HT1080 (cell line): ENCODE measurements at places on chromosomes 5 and 9. TPM values are rescaled to one million over a fixed set of nuclear protein-coding genes. Genes with fewer than 3 reads are reported as not detected.

- no peak for DNase-seq
These were observed 31.1 kb downstream of the UHRF2 start for GRCh38 chr9:6444128-6444527.

Gene CTXN3
- not detected in 2 replicates for total RNA-seq

DNA sequence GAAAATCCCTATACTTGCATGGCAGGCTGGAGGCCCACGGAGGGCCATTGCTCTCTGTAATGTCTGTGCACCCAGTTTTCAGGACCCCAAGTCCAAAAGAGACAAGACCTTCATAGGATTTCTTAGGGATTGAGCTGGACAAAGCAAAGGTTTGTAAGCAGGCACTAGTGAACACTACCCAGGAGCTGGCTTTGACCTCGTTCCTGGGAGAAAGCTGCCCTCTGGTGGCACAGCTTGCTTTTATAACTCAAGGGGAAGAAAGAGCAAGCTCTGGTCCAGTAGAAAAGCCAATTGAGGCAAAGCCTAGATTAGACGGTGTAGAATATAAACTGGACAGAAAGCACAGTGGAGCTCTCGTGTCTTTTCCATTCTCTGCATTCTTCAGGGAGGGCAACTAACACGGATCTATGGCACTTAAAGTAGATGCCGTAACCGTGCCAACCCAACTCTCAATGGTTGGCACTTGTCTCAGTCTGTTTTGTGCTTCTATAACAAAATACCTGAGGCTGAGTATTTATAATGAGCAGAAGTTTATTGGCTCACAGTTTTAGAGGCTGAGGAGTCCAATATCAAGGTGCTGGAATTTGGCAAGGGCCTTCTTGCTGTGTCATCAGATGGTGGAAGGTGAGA, 7.9 kb downstream of the GABRP start:
- DNase-seq: peak; percentile 32

DNA sequence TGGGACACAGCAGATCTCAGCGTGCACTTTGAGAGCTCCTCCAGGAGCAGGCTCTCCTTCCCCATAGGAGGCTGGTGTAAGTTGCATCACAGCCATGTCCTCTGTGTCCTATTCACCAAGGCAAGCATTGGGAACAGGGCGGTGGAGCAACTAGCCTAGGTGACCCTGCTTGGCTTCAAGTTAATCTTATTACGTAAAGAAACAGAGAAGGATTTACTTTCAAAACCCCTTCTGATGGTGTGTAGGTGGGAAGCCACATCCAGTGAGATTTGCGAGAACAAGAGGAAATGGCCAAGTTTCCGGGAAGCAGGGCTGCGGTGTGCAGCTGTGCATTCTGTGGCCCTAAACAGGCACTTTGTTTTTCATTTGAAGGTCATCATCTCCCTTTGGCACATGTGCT, 80.2 kb downstream of the TRIO start:
- DNase-seq: no peak

DNA sequence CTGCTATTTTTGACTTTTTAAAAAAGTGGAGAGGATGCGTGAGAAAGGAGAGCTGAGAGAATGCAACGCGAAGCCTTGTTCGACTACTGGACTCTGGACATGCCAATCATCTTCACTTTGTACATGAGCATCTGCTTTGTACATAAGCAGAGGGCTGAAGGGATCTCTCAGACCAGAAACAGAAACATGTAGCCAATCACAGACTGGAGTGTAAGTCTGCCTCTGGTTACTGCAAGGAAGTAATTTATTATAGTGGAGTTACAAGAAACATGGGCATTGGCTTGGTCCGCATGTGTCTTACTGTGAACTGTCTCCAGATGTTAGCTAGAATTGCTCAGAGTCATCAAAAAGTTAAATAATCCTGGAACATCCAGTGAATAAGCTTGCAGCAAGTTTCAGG, 190.0 kb upstream of the GRAMD2B start:
- no peak for DNase-seq

Gene SPINK4
- not detected in 2 replicates for total RNA-seq

DNA sequence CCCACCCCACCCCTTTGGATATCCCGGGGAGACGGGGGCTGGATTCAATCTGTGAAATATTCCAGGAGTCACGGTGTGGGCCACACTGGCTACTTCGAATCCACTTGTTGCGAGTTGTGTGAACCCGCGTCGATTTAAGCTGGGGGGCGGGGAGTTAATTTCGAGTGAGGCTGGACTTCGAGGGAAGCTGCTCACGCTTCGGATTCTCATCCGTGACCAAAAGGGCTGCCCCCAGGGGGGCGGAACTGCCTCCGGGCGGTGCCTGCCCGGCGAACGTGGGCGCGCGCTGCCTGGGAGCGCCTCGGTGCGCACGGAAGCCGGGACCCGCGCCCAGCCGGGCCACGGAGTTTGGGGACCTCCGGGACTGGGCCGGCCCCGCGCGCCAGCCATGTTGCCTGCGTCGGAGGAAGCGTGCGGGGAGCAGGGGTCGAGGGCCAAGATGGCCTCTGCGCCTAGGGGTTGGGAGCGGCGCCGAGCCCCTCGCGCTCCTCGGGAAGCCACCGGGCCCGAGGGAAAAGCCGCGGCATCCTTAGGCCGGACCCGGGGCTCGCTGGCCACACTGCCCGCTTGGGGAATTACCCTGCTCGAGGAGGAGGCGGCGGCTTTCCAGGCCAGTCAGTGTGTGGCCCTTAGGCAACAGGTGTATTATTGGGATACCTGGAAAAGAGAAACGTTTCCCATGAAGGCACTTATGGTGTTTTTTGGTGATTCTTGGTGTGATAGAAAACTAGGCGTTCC, 975 bp downstream of the OCLN start:
- no peak for DNase-seq

GRCh38 chr5:56272765-56273164, 39.6 kb upstream of the ANKRD55 start:
- no peak for DNase-seq

Gene TRIM36
- 4.2 and 5.8 TPM in 2 replicates for total RNA-seq

DNA sequence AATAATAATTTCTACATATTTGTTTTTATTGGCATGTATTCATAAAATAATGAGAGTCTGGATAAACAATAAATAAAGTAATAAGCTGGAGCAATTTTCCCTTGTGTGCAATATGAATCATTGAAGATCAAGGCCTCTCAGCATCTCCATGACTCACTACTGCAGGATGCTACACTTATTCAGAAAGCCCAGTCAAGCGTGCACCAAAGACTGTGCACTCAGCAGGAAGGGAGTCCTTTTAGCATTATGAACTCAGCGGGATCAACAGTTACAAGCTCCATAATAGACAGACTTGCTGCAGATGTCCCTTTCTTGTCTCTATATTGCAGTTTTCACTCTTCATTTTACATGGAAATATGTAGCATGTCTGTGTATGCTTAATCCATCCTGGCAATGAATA, 485.3 kb downstream of the CDH9 start:
- DNase-seq: peak; percentile 85

DNA sequence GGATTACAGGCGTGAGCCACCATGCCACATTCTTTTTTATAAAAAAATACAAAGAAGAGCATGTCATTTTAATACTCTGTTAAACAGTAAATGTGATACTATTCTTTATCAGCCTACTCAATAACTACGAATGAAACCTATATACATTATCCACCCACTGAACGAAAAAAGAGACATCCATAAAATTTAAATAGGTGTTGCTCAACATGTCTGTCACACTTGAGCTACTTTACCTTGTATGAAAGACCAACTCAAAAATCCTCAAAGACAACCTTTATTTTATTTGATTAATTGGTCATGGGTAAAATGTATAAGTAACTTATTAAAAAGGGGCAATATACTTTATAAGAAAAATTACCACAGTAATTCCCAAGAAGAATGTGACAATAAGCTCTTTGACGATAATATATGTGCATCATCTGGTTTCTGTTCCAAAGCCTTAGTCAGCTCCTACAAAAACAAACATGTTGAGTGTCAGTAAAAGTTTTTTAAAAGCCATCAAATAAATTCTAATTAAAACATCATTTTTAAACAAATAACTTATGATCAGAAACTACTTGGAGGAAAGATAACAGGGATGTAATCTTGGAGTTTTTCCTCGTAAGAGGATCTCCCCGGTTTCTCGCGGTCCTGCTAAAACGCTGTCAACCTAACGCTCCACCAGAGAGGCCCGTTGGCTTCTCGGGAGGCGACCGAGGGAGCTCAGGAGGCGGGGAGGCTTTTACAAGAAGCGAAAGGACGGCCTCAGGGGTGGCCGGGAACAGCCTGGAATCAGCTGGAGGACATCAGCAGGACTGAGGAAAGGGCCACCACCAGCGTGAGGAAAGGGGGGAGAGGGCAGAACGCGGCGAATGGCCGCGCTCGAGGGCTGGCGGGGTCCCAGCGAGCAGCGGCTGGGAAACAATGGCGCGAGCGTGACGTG, 13.5 kb upstream of the ANKRD18B start:
- DNase-seq: peak; percentile 69

GRCh38 chr5:3593771-3594509, 1.7 kb upstream of the IRX1 start:
- DNase-seq: no peak

- no peak for DNase-seq
These were observed 22.6 kb downstream of the OTULIN start for GRCh38 chr5:14687023-14687665.

DNA sequence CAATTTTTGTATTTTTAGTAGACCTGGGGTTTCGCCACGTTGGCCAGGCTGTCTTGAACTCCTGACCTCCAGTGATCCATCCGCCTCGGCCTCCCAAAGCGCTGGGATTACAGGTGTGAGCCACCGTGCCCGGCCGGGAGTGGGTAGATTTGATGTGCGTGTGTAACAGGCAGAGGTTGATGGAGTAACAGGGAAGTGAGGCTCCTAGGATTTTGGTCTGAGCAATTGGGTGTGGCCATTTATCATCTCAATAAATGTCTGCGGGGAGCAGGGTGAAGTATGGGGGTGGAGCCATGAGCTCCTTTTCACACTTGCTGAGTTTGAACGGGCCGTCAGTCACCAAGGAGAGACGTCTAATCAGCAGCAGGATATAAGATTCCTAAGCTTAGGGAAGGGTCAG, 1.2 kb upstream of the REXO4 start:
- no peak for DNase-seq

Gene ARL10
- total RNA-seq: 0.79 and 2.2 TPM in 2 replicates

- peak; percentile 96 for DNase-seq
These were observed 50.1 kb upstream of the ANKRD33B start for GRCh38 chr5:10513501-10514442.

Gene FOXD4L3
- total RNA-seq: not detected in 2 replicates

- DNase-seq: peak; percentile 53
These were observed 61.3 kb downstream of the RASGRF2 start for GRCh38 chr5:81021486-81021885.

GRCh38 chr9:100377015-100377414, 24.3 kb upstream of the TEX10 start:
- no peak for DNase-seq

GRCh38 chr9:16870596-16871335, at the start of gene BNC2:
Gene BNC2 (minus strand): TSS chr9:16870670. CDS start chr9:16870648, 22 bp downstream.
- peak; percentile 61 for DNase-seq

Gene MEIKIN
- total RNA-seq: not detected in 2 replicates

GRCh38 chr5:109849478-109850088, 159.9 kb downstream of the MAN2A1 start:
- DNase-seq: no peak

GRCh38 chr5:142290577-142291299, 34.1 kb downstream of the SPRY4 start:
- DNase-seq: no peak

DNA sequence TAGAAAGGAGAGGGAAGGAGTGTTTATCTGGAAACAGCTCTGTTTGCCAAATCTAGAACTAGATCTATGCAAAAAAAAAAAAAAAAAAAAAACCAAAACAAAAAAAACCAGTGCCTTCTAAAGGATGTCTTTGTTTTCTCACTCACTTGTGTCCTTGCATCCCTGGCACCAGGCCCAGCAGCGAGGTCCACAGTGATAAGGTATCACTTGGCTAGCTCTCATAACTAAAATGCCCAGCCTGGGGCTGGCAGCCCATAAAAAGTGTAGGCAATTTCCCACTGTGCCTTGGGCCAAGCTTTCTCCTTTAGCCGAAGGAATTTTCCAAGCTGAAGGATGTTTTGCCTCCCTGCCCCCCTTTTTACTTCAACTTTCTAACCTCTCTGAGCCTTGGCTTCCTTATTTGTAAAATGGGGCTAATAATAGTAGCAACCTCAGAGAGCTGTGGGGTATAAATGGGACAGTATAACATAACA, 20.8 kb downstream of the RGS3 start:
- DNase-seq: no peak

- DNase-seq: no peak
These were observed 39.5 kb upstream of the CFAP157 start for GRCh38 chr9:127667127-127667844.

DNA sequence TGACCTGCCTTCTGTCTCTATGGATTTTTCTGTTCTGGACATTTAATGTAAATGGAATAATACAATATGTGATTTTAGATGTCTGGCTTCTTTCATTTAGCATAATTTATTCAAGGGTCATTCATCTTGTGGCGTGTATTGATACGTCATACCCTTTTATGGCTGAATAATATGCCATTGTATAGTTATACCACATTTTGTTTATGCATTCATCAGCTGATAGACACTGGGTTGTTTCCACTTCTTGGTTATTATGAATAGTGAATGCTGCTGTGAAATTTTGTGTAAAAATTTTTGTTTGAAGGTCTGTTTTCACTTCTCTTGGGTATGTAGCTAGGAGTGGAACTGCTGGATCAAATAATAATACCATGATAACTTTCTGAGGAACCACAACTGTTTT, 298.9 kb downstream of the CCDC171 start:
- no peak for DNase-seq

Gene PCDHGB1
- 0.53 and 1.4 TPM in 2 replicates for total RNA-seq

DNA sequence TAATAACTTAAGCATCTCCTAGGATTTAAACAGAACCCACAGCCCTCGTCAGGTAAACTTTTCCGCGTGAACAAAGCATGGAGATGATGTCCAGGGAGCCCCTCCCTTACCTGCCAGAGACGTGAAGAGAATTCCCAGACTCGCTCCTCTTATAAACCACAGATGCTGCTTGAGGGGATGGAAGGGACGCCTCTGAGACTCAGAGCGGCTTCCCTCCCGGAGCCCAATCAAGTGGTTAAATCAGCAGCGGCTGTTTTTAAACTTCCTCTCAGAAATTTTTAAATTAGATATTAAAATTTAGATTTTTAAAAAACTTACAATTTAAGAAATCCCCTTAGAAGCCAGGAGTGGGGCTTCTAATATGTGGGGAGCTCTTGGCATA, 71.8 kb downstream of the RAPGEF1 start:
- DNase-seq: no peak

Gene MYMK
- not detected in 2 replicates for total RNA-seq

DNA sequence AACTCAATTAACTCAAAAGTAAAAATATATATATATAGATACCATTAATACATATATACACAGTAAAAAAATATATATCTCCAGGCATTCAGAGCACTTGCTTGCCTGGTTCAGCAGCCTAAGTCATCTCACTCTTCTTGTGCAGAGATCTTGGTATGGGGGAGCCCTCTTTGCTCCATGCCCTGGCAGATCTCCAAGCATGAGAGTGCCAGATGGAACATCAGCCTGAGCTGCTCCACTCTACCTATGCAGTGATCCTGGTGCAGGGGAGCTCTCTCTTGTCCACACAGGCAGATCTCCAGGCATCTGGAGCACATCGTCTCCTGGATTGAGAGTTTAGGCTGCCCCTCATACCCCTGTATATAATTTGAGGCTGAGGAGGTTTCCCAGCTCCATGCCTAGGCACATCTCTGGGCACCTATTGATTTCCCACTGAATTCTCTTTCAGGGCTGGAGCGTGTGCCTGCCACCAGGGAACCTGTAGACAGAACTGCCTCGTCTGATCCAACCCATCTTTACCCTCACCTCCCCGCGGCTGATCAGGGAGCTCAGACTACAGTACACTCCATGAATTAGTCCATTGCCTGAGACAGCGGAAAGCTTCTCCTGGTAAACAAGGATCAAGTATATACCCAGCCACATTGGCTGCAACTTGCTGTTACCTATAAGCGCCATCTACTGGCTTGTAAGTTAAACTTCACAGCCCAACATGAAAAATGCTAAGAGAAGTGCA, 342.4 kb upstream of the GRIA1 start:
- DNase-seq: peak; percentile 80
